ENCODE measurements at places on chromosomes 2 and 18.
A peak's percentile ranks its signal among the peaks of the same experiment; 100 is the strongest.

DNA sequence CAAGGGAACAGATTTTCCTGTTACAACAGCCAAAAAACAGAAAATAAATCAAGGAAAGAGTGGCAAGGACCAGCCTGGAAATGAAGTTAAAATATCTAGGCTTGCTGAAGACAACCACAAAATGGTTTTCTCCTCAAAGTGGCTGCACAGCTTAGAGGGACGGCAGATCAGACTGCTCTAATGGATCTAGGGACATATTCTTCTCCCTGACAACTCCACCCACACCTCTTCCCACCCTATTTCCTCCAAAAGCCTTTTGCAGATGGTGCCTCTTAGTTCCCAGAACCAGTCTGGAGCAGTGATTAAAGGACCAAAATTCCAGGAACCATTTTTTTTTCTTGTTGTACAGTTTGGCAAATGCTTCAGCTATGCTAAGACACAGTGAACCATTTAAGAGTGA lies 220.2 kb upstream of the SIX2 start:
- DNase-seq: no peak

- no peak for DNase-seq
These were observed 106.2 kb downstream of the CPS1 start for GRCh38 chr2:210662560-210662959.

- DNase-seq: no peak
These were observed 101.8 kb upstream of the MAP2 start for GRCh38 chr2:209322041-209322440.

- DNase-seq: peak; percentile 44
These were observed 367.6 kb upstream of the CWC22 start for GRCh38 chr2:180374502-180375281.

DNA sequence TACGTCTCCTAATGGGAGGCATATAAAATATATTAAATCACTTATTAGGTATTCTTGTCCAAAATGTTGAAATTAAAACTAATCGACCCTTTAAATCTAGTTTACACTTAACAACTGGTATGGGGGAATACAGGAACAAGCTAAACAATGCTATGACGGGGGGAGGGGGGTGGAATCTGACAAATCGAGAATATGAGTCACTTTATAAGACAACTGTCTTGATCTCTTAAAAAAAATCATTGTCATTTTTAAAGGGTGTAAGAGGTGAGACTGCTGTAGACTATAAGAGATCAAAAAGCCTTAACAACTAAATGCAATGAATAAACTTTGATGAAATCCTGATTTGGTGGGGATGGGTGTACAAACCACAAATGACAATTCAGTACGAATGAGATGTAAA lies 6.0 kb downstream of the MAP3K2 start:
- no peak for DNase-seq

DNA sequence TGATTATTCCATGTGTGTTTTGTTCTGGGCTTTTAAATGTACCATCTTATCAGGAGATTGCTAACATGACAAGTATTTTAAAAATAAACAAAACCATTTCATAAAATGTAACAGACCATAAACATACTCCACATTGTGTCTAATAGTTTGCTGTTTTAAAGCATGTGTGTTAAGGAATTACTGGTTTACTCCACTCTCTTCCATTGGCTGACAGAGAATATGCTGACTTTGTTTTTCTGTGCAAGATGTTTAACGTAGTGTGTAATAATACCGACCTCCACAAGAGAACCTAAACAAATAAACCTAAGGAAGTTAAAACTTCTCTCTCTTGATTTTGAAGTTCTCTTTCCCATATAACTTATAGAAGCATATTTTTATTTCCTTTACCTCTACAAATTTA lies 17.0 kb upstream of the TMEM18 start:
- DNase-seq: peak; percentile 25

DNA sequence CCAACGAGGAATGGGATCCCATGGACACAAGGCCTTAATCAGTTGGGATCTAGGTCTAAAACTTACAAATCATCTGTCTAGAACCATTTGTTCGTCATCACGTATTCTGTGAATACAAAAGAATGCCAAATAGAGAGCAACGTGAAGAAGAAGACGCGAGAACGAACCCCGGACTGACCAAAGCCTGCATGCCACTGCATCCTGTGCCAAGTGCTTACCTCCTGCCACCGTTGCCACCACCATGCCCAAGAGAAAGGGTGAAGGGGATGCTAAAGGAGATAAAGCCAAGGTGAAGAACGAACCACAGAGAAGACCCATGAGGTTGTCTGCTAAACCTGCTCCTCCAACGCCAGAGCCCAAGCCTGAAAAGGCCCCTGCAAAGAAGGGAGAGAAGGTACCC lies 30.2 kb downstream of the ITSN2 start:
- DNase-seq: no peak

DNA sequence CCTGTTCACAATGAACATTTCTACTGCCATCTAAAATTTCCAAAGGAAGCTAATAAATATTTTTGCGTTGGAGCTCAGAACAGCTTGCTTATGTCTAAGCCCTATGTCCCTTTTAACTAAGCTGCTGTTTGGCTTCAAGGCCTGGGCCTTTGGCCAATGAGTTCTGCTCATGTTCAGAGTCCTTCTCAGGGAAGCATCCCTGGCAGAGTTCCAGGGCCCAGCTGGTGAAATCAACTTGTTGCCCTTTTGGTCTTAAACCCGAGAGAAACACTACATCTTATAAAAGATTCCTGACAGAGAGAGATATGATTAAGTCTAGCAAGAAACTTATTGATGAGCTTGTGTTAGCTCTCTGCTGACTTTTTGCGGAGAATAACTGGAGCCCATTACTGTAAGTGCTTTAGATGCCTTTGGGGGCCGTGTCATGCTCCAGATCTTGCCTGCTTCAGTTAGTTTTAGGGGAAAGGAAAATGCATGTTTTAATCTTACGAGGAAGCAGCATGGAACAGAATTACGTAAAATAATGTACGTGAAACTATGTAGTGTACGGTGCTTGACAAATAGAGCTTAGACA lies 102.5 kb upstream of the NOSTRIN start:
- DNase-seq: peak; percentile 74

- peak; percentile 12 for DNase-seq
These were observed 367.7 kb upstream of the NETO1 start for GRCh38 chr18:73235491-73235890.
